Suppressor macrophage (primary cell): ENCODE measurements at places on chromosomes 13 and 19.
A peak's percentile ranks its signal among the peaks of the same experiment; 100 is the strongest.

DNA sequence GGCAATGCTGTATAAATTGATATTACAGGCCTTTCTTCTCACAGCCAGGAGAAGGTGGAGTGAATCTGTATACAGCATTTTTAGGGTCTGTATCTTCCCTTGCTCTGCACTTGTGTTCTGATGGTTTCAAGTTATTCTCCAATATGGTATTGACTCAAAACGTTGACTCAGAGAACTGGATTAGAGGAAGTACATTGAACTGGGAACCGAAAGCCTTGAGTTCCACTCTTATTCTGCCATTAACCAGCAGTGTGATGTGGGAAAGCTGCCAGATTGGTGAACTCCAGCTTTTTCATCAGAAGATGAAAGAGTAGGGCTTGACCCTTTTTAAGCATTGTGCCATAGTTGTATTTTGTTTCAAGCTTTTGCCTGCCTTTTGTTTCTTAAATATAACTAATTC, 167.7 kb downstream of the SPRY2 start:
- DNase-seq, result peak; percentile 96

- DNase-seq, result no peak
Measured at GRCh38 chr13:94495806-94496205, 16.3 kb upstream of the DCT start.

- peak; percentile 76 for DNase-seq
Measured at GRCh38 chr13:36395280-36395679, 37.0 kb upstream of the CCNA1 start.

GRCh38 chr13:44816701-44817100, 172.6 kb downstream of the NUFIP1 start:
- DNase-seq, result no peak

DNA sequence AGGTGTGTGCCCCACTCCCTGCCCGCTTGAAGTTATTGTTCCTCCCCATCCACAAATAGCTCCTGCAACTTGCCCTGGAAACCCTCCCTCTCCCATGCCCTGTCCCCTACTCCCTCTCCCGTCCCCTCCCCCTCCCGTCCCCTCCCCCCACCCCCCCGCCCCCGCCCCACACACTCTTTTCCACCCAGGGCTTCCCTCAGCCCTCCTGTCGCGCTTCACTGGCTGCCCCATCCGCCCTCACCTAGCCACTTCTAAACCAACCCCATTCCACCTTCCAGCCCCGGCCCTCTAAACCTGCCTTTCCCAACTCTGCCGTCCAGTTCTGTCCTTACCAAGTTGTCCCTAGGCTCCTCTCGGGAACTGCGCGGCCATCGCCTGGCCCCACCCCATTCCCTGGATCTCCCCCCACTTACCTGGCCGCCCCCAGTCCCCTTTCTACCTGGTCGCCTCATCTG, 993 bp downstream of the RGL3 start:
- DNase-seq, result no peak

GRCh38 chr19:32671883-32672593, 2.9 kb downstream of the ANKRD27 start:
- DNase-seq, result peak; percentile 48

- DNase-seq, result no peak
Measured at GRCh38 chr13:109760951-109761350, 25.4 kb downstream of the IRS2 start.

- no peak for DNase-seq
Measured at GRCh38 chr19:48444936-48445200, 915 bp upstream of the GRWD1 start.

DNA sequence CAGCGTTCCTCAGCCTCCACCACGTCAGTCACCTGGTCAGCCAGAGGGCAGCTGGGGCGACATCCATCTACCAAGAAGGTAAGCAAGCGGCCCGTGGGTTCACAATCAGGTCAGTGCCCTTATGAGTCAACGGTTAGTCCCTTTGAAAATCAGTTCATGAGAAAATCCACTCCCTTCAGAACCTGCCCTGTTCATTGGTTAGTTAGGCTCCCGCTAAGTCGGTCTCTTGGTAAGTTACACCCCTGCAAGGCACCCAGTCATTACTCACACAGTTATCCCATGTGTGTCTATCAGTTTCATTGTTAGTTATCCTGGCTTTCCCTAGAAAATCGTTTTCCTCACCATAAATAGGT, 564 bp downstream of the SIGLECL1 start:
- no peak for DNase-seq

GRCh38 chr19:43699506-43700394, 16.1 kb upstream of the IRGC start:
- peak; percentile 57 for DNase-seq

DNA sequence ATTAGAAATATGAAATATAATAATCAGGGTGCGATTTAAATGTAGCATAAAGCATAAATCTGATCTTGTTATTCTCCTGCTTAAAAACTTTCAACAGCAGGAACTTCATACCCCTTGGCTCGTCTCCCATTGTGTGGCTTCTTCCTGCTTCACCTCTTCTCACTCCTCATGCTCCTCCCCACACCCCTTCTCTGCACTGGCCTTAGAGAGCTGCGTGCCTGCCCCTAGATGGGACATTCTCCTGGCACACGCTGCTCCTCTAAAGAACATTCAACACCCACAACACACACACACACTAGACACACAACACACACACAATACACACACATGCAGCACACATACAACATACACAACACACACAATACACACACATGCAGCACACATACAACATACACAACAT, 104.6 kb upstream of the RAP2A start:
- no peak for DNase-seq

GRCh38 chr19:30153326-30154210, 211.5 kb downstream of the URI1 start:
- no peak for DNase-seq

DNA sequence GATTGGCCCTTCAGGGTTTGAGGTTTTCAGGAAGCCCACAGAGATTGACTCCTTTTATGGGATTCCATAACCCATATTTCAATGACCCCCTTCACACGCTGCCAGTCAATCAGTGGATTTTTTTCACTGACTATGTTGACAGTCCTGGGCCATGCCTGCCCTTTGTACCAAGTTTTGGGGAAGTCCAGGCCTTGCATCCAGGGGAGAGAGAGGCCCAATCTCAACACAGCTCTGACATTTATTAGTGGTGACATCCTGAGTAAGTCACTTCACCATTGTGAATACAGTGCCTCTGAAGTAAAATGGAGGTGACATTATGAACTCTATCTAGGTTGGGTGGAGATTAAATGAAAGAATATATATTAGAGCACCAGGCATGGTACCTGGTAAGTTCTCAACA, 181.1 kb downstream of the NUFIP1 start:
- peak; percentile 25 for DNase-seq

GRCh38 chr13:109211616-109212015, 574.8 kb downstream of the IRS2 start:
- DNase-seq, result no peak

- no peak for DNase-seq
Measured at GRCh38 chr13:33135097-33135496, 118.9 kb downstream of the KL start.

GRCh38 chr13:38670627-38671026, 16.2 kb upstream of the FREM2 start:
- no peak for DNase-seq

DNA sequence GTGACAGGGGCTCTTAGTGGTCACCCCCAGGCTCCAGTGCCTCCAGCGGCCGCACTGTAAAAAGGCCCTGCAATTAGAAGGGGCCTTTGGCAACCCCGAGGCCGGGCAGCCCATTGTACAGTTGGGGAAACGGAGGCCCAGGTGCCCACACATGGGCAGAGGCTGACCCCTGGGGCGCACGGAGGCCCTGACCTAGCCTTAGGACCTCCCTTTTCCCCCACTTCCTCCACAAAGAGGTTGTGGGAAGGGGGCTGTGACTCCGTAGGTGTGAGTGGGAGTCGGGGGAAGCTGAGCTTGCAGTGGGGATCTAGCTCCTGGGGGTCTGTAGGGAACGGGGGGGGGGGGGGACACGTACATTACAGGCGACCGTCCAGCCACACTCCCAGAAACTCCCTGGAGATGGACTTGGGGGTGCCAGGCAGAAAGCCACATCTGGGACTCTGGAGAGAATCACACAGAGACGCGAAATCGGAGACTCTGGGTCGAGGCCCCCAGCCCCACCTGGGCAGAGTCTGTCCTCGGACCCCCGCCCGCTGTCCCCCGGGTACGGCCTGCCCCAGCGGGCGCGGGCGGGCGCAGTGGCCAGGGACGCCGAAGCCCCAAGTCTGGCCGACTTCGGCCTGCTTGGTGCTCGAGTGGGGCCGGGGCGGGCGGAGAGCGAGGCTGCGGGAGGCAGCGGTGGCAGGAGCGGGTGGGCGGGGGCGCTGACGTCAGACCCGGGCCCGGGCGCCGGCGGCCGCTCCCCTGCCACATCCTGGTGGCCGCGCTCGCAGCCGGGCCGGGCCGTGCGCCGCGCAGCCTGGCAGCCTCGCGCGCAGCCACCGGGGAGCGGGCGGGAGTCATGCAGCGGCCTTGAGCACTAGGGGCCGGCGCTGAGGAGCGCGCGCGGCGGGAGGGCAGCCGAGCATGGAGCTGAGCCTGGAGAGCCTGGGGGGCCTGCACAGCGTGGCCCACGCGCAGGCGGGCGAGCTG, at the start of gene ONECUT3:
ONECUT3 (plus strand) TSS at position 750 of the 972 bp plus-strand sequence; CDS start at position 907, 157 bp downstream.
- no peak for DNase-seq

GRCh38 chr19:50361290-50362029, 4.0 kb downstream of the NAPSA start:
- peak; percentile 39 for DNase-seq

DNA sequence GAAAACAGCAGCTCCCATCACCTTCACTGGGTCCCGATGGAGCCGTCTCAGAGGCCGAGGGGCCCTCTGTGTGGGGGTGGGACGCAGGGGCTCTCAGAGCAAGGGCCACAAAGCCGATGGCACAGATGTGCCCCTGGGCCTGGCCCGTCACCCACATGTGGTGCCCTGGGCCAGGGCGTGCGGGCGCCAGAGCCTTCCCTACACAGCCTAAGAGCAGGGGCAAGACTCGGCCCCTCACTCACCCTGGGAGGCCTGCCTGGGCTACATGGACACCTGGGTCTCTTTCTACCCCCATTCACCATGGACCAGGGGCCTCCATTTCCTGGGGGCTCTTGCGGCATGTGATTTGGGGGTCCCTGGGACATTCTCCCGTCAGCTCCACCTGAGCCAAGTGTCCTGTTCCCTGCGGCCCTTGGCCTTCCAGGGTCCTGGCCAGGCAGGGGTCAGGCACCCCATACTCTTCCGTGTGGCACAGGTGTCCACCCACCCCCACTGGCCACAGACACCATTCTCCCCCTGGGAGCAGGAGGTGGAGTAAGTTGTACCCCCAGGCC, 10.0 kb downstream of the COMP start:
- no peak for DNase-seq

GRCh38 chr19:10648360-10648759, 5.8 kb upstream of the ILF3 start:
- DNase-seq, result peak; percentile 84

- no peak for DNase-seq
Measured at GRCh38 chr13:38662362-38662761, 24.5 kb upstream of the FREM2 start.

DNA sequence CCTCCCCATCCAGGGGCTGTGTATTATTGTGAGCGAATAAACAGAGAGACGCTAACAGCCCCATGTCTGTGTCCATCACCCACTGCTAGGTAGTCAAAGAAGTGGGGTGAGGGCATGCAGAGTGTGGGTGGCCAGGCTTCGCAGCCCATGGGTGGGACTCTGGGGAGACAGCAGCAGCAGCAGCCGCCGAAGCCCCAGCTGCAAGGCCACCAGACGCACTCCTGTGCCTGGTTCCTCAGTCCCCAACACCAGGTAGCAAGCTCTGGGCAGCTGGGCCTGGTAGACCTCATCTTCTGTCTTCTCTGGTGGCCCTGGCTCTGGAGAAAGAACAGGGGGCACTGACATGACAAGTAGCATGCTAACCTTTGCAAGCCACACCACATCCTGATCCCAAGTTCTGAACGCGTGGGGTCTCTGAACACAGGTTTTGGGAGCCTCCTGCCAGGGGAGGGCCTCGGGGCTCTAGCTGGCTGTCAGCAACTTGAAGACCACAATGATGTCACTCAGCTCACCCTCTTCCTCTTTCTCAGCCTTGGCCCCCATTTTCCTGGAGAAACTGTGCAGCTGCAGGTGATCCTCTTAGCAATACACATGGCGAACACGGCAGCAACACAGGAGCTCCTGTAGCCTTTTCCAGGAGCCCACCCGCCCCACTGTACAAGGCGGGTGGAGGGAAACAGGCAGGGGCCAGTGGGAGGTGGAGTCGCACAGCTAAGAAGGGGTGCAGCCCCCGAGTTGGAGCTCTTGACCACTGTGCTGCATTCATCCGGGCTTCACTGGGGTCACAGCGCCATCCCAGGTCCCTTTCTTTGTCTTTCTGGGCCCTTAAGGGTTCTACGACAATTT, 5.8 kb downstream of the FUZ start:
- DNase-seq, result peak; percentile 68

DNA sequence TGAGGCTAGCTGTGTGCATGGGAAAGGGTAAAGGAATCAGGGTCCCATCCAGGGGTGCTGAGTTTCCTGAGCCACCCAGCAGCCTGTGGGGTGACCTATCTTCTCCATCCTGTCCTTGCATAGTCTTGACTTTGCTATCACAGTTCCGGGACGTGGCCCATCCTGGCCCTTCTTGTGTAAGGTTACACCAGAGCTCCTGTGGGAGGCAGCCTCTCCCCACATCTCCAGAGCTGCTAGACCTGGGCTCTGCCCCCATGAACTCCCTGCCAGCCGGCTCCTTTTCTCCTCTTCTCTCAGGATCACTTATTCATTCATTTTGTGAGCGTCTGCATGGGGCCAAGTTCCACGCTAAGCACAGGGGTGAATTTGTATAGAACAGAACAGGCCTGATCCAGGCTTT, 238.9 kb downstream of the TSHZ3 start:
- peak; percentile 10 for DNase-seq

GRCh38 chr13:76928456-76928855, 19.9 kb upstream of the ACOD1 start:
- no peak for DNase-seq

DNA sequence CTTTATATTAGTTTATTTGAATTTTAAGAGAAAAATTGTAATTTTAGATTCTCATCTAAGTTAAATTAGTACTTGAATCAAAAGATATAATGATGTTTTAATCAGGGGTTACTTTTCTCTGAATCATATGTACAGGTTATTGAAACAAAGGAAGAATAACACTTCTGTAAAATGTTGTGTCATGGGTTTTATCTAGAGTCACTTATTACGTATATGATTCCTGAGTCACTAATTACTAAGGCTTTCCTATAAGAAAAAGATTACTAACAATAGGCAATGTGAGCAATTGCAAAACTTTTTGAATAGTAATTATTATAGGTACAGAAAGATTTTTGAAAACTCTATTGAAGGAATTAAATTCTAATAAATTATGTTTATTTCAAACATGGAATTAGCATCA, 99.2 kb upstream of the KLF5 start:
- no peak for DNase-seq
